NCI-H446 (cell line): ENCODE measurements at places on chromosomes 7 and 10.

DNA sequence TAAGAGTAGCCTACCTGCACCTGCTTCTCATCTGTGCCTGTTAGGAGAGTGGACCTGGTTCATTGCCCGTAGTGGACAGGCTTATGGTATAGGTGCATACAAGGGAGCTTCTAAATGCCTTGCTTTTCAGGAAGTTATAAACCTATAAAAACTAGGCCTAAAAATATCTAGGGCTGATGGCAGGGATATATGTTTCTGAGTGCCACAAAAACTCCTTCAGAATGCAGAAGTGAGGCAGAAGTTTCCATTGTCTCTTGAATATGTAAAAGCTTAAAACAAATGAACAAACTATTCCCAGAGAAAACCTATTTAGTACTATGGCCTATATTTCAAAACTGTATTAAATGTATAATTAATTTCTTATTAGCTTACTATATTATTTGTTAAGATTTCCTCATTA is 91.8 kb downstream of the RNLS start:
- DNase-seq: no peak

DNA sequence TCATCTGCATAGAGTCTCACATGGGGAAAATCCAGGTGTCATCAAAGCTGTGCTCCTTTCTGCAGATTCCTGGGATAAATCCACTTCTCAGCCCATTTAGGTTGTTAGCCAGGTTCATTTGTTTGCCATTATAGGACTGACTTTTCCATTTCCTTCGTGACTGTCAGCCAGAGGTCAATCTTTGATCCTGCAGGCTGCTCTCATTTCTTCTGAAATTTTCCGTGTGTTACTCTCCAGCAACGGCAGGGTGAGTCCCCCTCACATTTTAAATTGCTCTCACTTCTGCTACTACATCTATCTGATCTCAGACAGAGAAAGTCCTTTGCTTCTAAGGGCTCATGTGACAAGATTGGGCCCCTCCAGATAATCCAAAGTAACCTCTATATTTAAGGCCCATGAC is 150.7 kb upstream of the BET1 start:
- DNase-seq: no peak

DNA sequence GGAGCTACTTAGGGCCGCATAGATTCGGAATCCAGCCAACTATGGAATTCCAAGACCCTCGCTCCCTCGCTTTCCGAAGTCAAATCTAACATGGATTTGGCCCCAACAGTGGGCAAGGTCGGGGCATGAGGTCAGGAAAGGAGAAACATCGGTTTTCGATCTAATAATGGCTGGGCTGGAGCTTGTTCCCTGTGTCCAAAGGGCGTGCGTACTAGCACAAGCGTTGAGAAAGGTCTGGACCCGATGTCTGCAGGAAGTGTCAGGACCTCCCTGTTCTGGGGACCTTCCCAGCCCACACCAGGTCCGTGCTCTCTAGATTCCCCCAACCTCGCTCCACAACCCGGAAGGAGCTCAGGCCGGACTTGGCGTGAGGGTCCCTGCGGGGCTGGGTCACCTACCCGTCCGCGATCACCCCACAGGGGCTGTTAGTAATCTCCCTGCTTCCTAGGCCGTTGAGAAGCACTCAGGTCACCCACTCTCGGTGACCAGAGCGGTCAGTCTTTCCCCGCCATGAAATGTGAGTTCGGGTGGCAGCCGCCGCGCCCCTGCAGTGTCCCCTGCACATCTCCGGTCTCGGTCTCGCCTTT is 4.8 kb downstream of the FEZF1 start:
- no peak for DNase-seq

DNA sequence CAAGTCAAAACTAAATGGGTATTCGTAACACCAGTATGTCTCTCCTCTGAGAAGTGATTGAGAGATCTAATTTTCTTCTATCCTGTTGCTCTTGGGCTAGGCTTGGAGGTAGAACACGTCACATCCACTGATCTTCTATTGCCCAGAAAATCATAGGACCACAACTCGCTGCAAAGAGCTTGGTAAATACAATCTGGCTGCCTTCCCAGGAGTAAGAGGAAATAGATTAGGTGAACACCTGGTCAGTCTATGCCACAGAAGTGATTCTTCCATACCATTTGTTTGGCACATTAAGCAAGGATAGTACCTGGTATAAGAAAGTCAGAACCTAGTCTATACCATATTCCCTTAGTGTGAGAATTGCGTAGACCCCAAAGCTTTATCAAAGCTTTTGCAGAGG is 129.3 kb upstream of the PHYHIPL start:
- DNase-seq: peak; percentile 0
